ENCODE measurements at places on chromosomes 13 and 19.

- no peak for DNase-seq
Observed at GRCh38 chr13:40190641-40191100, 475.8 kb downstream of the FOXO1 start.

GRCh38 chr13:51523082-51523518 lies 61.2 kb upstream of the WDFY2 start:
- DNase-seq, result no peak

GRCh38 chr13:106471957-106472543 lies 63.4 kb downstream of the EFNB2 start:
- no peak for DNase-seq

GRCh38 chr19:48719263-48720171 lies at the start of gene MAMSTR:
MAMSTR (minus strand) TSS chr19:48719725; CDS start chr19:48719031, 694 bp downstream.
- DNase-seq, result no peak

- DNase-seq, result no peak
Observed at GRCh38 chr13:106499896-106500295, 35.6 kb downstream of the EFNB2 start.

- DNase-seq, result peak; percentile 75
Observed at GRCh38 chr13:109785141-109785891, 1.1 kb downstream of the IRS2 start.

- DNase-seq, result no peak
Observed at GRCh38 chr19:41695745-41696144, 7.7 kb upstream of the CEACAM7 start.

DNA sequence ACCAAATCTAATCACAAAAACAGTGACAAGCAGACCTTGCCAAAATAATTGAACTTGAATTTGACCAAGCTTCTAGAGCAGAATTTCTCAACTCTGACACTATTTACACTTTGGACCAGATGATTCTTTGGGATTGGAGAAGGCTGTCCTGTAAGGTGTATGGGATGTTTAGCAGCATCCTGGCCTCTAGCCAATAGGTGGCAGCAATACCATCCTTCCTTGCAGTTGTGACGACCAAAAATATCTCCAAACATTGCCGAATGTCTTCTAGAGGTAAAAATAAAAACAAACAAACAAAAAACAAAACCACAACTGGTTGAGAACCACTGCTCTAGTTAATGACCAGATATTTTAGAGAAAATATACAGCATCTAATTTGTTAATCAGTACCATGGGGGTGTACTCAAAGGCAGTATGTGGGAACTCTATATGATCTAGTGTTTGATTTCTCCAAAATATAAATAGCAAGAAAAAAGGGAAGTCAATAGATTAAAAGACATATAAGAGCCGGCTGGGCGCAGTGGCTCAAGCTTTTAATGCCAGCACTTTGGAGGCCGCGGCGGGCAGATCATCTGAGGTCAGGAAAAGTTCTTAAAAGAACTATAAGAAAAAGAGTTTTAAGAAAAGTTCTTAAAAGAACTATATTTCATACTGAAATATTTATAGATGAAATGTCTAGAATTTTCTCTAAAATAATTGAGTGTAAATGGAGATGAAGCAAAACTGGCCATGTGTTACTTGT lies 60.9 kb upstream of the ZNF527 start:
- DNase-seq, result no peak
